ENCODE measurements at places on chromosomes 11 and 22. TPM values are rescaled to one million over a fixed set of nuclear protein-coding genes. Genes with fewer than 3 reads are reported as not detected.

MPPED2 gene
- total RNA-seq = 7.8 TPM

OR10S1 gene
- not detected for total RNA-seq

TUBA8 gene
- total RNA-seq = 13.3 TPM

KDM4E gene
- total RNA-seq = not detected

FREY1 gene
- not detected for total RNA-seq

CTR9 gene
- total RNA-seq = 27.5 TPM

YPEL4 gene
- 1.1 TPM for total RNA-seq

MYRF gene
- total RNA-seq = 1.4 TPM

DNA sequence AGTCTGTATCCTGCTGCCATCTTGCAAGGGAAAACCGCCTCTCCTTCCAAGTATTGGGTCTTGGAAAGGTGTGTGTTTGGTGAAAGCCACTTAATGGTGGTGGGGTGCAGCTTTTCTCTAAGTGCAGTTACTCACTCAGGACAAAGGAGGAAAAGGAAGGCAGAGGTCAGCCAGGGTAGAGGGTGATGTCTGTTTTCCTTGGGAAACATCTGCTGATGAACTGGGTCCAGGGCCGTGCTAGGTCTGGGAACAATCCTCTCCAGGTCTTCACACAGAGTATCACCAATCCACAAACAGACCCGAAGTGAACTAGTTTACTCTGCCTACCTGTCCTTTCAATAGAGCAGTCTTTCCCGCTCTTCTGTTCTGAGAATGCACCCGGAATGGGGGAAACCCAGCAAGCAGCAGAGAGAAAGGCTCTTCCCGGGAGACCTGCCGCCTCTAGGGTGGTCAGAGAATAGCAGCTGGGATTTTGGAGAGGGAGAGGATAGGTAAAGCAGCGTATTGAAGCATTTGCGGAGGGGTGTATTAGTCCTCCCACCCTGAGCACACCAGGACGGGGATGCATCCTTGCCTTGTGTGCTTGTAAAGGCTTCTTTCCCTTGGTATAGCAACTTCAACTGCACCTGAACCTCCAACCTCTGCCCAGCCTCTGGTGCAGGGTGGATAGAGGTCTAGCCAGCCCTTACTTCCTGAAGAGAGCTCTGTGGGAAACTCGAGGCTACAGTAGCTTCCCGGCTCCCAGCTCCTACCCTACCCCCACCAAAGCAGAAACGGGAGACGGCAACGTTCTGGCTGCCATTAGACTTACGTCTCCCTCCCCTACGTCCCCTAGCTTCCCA is 20.7 kb downstream of the LHFPL7 start:
- DNase-seq = no peak

DNA sequence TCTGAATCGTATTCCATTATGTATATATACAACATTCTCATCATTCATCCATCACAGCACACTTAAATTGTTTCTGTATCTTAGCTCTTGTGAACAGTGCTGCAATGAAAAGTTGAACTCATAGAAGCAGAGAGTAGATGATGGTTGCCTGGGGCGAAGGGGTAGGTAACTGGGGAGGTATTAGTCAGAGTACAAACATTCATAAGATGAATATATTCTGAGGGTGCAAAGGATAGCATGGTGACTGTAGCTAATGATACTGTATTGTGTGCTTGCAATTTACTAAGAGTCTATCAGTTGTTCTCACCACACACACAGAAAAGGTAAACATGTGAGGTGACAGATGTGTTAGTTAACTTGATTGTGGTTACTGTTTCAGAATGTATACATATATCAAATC is 12.6 kb upstream of the RFPL2 start:
- DNase-seq = no peak

GRCh38 chr11:85123752-85124231 is 503.4 kb downstream of the DLG2 start:
- DNase-seq = peak; percentile 2

DNA sequence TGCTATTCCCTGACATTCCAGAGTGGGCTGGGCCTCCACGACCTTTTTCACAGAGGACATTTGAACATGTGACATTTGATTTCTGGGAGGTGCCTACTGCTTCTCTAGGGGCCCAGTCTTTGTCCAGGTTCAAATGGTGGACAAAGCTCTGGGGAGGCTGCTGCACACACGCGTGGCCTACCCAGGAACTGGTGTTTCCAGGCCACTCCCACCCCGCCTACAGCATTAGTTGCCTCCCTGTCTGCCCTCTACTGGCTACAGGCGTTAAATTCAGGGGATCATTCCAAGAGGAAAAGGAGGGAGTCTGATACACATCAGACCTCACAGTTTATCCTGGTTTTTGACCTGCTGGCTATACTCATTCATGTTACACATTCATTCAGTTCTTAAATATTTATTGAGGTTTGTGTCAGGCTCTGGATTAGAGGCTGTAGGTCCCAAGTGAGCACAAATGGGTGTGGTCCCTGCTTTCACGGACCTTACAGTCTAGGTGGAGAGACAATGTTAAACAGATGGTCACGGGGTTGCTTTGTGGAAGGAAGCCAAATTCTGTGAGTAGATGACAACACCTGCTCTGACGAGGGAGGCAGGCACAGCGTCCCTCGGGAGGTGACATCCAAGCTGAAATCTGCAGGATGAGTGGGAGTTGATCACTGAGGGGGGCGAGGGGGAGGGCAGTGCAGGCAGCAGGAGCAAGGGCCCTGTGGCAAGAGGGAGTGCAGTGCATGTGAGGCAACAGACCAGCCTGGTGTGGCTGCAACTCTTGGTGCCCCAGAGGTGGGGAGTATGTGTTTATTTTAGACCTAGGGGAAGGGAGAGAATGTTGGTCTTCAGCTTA is 11.8 kb downstream of the TUB start:
- peak; percentile 65 for DNase-seq

GRCh38 chr22:27399161-27399560 is 402.4 kb downstream of the MN1 start:
- peak; percentile 39 for DNase-seq

DNA sequence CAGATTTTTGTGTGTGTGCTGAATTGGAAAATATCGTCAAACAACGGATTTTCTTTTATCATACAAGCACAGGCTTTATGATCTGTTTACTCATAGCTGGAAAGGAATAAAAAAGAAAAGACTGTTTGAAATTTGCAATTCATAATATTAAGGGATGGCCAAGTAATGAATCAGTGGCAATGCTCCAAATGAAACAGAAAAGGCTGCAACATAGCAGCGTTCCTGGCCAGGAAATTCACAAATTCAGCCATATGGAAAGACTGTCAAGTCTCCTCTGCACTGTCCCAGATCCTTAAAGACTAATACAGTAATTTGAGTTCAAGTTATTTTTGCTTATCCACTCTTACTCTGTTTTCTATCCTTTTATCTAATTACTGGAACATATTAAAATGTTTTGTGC is 98.2 kb downstream of the MSANTD4 start:
- peak; percentile 25 for DNase-seq

- DNase-seq = no peak
Observed at GRCh38 chr22:19844377-19845053, 10.2 kb downstream of the GNB1L start.

DNA sequence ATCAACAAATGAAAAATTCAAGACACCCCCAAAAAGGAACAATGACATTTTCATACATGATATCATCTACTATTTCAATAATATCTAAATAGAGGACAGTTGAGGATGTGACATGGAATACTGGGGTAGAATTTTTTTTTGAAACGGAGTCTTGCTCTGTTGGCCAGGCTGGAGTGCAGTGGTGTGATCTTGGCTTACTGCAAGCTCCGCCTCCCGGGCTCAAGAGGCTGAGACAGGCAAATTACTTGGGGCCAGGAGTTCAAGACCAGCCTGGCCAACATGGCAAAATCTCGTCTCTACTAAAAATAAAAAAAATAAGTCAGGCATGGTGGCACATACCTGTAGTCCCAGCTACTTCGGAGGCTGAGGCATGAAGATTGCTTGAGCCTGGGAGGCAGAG is 41.4 kb downstream of the LRRC74B start:
- no peak for DNase-seq

DNA sequence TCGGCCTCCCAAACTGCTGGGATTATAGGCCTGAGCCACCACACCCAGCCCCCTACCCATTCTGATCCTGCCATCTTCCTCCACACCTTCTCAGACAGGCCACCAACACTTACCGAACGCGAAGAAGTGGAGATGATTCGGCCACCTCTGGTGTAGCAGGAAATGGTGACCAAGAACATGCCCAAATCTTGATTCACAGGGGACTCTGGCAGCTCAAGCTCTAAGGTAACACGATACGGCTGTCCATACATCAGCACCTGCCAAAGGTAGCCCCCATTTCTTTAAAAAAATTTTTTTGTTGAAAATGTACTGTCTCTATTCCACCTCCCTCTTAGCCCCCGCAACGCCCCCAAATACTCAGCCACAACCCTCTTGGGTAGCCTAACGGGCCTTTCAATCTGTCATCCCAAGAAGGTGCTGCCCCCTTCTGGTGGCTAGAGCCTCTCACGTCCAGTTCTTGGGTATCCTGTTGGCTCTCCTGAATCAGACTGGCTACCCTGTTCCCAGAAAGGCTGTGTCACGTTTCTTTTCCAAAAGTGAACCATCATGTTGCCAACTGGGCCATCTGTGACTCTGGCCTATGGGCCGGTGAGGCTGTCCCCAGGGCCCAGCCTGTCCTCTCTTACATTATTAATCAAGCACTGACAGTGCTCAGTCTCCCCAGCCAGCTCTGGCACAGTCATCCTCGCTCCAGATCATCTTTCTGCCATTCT is 5.3 kb upstream of the LRRN4CL start:
- peak; percentile 89 for DNase-seq

DNA sequence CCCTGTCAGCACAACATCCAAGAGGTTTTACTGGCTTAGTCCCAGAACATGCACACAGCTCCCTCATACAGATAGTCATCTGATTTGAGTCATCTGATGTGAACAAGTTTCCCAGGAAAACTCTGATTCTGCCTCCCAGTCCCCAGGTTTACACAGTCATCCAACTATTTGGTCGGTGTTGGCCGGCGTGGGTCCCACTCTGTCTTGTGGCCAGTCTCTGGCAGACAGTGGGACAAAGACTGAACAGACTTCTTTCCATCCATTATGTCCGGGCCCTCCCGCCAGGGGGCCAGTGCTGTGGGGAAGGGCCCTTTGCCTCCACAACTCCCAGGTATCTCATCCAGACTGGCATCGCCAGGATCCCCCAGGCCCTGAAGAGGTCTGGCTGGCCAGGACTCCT is 60.0 kb downstream of the BTG4 start:
- no peak for DNase-seq

DNA sequence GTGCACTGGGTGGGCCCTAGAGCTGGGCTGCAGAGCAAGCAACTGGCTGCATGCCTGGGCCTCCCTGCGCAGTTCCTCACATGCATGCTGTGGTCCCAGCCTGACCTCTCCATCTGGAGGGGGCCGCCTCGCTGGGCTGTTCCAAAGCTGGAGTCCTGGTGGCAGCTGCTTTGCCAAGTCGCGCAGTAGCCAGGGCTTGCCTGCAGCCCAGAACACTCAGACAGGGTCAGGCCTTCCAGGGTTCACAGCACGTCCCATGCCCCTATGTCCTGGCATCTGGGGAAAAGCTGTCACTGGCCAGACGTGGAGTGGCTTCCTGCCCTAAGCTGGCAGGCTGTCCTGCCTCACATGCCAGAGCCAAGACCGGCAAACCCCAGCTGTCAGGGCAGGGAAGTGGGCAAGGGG is 16.5 kb upstream of the CDC42EP2 start:
- peak; percentile 96 for DNase-seq

- no peak for DNase-seq
Observed at GRCh38 chr11:37642296-37642695, 1044.3 kb upstream of the RAG2 start.

GRCh38 chr11:61108847-61109585 is 6.7 kb downstream of the CD5 start:
- DNase-seq = no peak

DNA sequence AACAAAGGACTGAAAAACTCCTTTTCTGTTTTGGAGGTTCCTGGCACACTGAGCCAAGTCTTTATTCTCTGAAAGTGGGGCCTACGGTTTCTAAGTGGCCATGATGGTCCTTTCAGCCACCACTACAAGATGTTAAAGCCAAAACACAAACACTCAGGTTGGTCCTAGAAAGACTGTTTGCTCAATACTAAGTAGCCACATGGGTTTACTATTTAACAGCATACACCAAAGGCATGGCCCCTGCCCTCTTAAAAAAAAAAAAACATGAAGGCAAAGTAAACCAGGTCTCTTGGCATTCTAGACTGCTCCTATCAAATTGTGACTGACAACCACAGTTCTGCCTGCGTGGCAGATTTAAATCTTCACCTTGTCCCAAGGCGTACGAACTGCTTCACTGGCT is 123.6 kb upstream of the BID start:
- no peak for DNase-seq

DNA sequence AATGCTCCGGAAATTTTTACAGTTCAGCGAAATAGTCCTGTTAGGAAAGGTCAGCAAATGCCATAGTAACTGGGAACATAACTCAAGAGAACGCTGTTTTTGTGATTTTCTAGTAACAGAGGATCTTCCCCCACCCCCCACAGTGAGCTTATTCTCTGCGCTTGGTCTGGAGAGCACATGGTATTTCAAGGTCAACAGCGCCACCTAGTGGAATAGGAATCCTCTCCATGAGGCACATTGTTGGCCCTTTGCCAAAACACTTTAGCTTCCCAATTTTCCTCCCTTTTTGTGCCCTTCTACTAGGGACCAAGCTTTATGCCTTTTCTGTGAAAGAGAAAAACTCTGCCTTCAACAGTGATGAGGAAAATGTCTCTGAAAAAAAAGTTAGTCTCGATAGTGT is 13.2 kb upstream of the OR4C12 start:
- peak; percentile 0 for DNase-seq

DNA sequence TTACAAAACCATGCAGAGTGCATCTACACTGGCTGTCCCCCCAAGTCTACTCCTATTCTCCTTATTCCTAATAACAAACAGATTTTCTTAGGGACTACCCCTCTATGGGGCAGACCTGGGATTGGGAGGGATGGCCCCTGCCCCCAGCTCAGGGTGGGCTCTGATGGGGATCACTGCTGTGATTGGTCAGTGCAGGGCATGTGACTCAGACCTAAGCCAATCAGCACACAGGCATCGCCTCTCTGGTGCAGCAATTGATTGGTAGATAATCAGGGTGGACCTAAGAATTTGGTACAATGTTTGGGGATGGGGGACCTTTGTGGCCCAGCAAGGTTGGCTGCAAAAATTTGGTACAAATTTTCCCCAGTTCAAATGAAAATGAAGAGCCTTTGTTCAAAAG is 57.2 kb upstream of the SHANK2 start:
- no peak for DNase-seq

- DNase-seq = no peak
Observed at GRCh38 chr22:40463683-40464082, 93.3 kb downstream of the SGSM3 start.

GRCh38 chr22:39117585-39118191 is 20.6 kb downstream of the APOBEC3H start:
- peak; percentile 47 for DNase-seq

GRCh38 chr22:35972559-35972958 is 56.1 kb downstream of the RBFOX2 start:
- no peak for DNase-seq

GRCh38 chr11:40514124-40514523 is 945.3 kb downstream of the LRRC4C start:
- DNase-seq = no peak

- DNase-seq = peak; percentile 26
Observed at GRCh38 chr11:132858223-132858622, 674.1 kb downstream of the OPCML start.

- no peak for DNase-seq
Observed at GRCh38 chr11:90874281-90874680, 651.4 kb upstream of the CHORDC1 start.

- no peak for DNase-seq
Observed at GRCh38 chr11:47000033-47000432, 63.5 kb downstream of the CSTPP1 start.

- DNase-seq = no peak
Observed at GRCh38 chr11:73633999-73634398, 12.4 kb upstream of the PLEKHB1 start.

Measured in tongue (tissue), 3 donors.